ENCODE measurements at places on chromosomes 12 and 14.

- no peak for DNase-seq
Measured at GRCh38 chr12:2960996-2961616, 1.9 kb downstream of the TEAD4 start.

DNA sequence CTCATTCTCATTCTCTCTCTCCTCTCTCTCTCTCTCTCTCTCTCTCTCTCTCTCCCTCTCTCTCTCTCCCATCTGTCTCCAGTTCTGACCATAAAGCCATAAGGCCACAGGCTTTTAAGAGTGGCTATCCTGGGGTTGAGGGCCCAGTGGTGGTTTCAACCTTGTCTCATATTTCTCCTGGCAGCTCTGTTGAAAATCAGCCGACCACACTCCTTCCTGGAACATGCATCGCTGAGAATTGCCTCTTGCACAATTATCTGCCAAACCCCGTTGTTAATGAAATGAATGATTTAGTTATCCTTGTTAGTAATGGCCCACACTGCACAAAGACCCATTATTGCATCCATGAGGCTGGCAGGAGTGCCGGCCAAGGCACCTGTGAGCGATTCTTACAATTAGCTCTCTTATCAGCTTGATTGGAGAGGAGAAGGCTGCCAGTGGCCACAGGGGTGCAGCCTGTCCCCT is 30.4 kb upstream of the KCNA5 start:
- no peak for DNase-seq

- DNase-seq: no peak
Measured at GRCh38 chr12:78767264-78767981, 97.2 kb upstream of the SYT1 start.

DNA sequence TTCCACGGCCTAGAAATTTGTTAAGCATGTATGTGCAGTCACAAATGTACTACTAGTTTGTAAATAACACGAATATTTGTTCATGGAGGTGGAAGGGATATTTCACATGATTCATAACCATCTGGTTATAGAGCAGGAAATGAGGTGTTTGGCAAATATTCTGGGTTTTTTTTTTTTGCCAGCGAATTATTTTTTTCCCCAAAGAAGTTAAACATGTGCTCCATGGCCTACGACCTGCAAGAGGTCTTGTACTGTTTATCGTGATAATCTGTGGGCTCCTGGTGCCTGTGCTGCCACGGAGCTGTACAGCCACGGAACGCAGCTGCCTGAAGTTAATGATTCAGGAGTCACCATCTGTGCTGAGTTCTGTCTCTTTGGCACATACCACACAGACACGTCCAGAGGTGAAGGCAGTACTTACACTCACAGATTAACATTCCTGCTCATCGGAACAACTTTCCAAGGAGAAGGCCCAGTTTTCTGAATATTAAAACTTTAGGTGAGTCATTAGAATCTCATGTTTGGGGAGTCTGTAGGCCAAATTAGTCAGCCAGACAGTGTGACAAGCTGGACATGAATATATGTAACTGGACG is 156.3 kb downstream of the TMX1 start:
- no peak for DNase-seq

DNA sequence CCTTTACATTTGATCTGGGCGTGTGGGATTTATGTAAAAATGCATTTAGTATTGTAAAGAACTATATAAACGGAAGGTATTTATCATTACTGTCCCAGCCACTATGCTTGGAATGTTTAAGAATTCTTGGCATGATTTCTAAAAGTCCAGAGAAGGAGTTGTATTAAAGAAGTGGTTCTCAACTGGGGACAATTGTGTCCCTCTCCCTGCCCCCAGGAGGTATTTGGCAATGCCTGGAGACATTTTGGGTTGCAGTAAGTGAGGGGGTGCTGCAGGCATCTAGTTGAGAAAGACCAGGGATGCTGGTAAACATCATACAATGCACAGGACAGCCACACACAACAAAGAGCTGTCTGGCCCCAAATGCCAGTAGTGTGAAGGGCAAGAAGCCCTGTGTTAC is 7.2 kb downstream of the SLC38A1 start:
- no peak for DNase-seq

- no peak for DNase-seq
Measured at GRCh38 chr12:3168223-3169221, 91.3 kb downstream of the TSPAN9 start.

GRCh38 chr12:80778005-80778541 is 61.4 kb downstream of the MYF5 start:
- DNase-seq: no peak

DNA sequence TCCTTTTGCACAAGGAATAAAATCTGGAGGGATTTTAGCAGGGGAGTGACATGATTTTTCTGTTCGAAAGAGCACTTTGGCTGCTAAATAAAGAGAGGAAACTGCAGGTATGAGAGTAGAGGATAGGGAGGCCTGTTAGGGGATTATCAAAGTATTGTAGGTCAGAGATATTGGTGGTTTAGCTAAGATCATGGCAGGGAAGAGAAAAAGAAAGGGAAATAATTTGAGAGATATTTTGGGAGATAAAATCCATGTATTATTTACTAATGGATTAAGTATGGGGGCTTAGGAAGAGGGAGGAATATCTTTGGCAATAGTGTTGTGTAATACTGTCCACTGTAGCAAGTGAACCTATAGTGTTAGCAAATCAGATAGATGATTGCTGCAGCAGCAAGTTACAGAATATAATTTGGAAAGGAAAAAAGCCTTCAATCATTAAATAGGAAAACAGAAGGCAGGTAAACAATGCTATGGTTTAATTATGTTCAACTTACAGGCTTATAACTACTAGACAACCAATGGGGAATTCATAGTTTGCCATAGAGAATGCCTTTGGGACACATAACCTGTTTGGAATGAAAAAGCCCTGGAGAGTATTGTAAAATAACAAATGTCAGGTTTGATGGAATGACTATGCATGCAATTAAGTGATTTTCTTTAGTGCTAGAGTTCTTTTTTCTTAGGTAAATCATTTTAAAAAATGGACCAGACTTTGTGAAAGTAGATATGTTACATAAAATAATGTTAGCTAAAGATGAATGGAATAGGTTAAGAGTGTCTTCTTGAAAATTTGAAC is 50.5 kb downstream of the ADIPOR2 start:
- DNase-seq: no peak

DNA sequence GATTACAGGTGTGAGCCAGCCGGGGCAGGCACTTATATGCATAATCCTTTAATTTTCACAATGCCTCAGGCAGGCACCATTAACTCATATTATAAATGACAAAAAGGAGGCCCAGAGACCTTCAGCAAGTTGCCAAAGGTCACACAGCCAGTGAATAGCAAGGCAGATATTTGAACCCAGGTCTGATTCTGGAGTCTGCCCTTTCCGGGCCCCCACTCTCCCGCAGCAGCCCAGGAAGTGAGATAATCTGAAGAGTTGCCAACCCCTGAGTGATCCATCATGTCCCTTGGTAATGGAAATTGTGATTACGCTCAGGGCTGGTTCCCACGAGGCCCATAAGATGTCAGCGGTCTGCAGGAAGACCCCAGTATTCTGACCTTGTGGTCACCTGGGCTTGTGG is 95.3 kb upstream of the MED13L start:
- DNase-seq: no peak
